ENCODE measurements at places on chromosomes 4 and X.

DNA sequence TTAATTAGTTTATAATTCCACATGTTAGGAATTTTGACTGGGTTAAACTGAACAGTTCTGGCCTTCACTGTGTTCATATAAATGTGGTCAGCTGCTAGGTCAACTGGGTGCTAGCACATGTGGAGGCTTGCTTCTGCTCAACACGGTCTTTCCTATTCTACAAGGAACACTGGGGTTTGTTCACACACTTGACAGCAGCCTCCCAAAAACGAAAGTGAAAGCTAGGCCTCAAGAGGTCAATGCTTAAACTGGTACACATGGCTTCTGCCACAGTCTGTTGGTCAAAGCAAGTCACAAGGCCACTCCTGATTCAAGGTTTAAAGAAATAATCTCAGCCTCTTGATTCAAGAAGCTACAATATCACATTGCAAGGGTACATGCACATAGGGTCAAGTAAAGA, 126.5 kb downstream of the QDPR start:
- peak; percentile 9 for DNase-seq

DNA sequence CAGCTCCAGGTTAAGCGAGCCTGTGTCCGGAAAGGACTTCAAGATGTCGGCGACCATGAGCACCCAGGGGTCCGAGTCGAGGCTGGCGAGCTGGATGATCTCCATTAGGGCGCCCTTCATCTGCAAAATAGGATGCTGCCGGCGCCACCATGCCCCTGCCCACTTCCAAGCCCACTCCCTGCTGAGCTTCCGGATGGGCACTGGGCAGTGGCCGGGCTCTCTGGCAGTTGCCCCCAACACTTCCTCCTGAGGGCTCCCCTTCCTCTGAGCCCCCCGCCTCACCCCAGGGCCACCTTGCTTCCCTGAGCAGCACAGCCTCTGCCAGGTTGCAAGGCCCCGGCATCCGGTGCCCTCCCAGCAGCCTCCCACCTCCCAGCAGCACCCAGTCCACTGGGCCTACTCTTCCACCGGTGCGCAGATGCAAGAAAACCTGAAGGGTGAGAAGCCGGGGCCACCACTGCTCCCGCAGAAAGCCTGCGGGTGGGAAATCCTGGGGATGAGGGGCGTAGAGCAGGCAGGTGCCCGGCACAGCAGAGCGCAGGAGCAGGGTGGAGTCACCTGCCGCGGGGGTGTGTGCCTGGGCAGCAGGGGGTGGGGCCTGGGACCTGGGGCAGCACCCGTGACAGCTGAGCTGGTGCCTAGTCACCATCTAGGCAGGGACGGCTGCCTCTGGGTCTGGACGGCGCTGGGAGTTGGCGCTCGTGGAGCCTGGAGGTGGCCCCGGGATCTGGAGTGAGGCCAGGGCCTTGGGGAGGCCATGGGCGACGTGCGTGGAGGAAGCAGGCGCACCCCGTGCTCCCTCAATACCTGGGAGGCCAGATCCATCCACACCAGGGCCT, 17.0 kb downstream of the NELFA start:
- DNase-seq, result peak; percentile 29

DNA sequence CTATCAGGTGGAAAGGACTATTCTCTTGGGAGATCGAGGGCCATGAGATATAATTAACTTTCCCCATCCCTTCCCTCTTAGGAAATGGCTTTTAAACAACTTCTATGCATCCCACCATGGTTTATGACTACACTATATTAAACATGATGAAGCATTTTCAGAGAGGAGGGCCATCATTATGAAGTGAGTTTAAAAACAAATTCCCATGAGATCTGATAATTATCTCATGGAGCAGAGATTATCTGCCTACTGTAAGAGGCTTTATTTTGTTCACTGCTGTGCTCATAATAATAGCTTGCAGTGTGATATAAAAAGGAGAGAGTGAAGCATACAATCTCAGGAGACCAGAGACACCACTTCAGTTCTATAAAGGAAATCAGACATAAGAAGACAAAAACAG, 330.5 kb upstream of the ZFP42 start:
- DNase-seq, result no peak

- peak; percentile 37 for DNase-seq
Observed at GRCh38 chrX:138756234-138756633, 44.7 kb upstream of the FGF13 start.

DNA sequence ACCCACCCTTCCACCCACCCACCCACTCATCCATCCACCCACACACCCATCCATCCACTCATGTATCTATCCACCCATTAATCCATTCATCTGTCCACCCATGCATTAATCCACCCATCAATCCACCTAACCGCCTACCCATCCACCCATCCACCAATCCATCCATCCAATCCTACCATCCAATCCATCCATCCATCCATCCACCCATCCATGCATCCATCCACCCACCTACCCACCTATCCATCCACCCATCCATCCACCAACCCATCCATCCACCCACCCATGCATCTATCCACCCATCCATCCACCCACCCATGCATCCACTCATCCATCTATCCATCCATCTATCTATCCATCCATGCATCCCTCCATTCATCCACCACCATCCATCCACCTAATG, 34.8 kb upstream of the AFAP1 start:
- DNase-seq, result no peak

DNA sequence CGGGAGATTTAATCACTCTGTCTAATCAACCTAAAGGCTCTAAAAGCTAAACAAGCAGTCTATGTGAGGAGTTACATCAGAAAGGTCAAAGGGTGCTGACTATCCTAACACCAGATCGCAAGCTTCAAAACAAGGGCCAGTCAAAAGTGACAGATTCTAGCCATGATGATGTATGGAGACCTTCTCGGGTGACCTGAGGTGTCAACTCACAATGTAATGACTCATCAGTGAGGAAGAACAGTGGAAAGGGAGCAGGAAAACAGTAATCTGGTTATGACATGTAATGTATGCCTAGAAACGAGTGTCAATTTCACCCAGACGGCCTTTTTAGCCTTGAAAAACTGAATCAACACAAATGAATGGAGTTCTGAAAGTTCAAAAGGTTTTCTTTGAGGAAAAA, 375.3 kb downstream of the IDS start:
- peak; percentile 36 for DNase-seq

DNA sequence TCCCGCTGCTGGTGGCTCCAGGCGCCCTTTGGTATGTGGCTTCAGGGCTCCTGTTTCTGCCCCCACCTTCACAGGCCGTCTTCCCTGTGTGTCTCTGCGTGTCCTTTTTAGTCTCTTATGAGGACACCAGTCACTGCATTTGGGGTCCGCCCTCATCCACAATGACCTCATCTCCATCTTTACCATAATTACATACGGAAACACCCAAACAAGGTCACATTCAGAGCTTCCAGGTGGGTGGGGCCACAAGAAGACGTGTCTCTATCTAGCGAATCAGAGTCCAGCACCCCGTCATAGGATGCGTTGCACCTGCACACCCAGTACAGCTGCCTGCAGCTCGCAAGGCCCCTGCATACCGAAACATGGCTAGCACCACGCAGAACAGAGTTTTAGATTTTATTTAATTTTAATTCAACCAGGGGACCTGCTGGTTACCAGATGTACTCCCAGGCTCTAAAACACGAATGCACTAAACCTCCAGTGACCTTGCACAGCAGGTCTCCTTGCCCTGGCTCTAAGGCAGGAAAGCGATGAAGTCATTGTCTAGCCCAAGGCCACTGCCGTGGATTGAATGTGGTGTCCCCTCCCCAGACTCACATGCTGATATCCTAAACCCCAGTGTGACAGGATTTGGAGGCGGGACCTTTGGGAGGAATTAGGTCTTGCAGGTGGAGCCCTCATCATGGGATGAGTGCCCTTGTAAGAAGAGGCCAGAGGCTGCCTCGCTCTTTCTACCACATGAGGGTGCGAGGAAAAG, 30.3 kb downstream of the ABLIM2 start:
- no peak for DNase-seq

- DNase-seq, result no peak
Observed at GRCh38 chrX:31318866-31319265, 247.0 kb upstream of the FTHL17 start.

DNA sequence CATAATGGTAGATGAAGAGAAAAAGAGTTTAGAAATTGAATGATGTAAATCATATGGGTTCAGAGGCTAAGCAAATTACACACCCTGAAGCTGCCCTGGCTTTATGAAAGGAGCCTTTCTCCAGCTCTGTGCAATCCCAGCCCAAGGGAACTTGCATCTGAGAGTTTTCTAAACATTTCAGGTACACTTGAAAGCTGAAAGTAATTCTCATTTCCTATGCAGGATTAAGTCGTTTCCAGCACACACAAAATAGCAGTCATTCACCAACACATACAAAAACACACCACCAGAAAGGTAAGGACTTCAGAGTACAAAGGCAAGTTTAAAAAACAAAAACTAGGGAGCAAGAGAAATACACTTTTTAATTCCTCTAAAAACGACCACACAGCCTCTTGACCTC, 1.7 kb downstream of the PDGFC start:
- DNase-seq, result no peak

GRCh38 chrX:107880054-107880610, 54.5 kb downstream of the MID2 start:
- peak; percentile 40 for DNase-seq

DNA sequence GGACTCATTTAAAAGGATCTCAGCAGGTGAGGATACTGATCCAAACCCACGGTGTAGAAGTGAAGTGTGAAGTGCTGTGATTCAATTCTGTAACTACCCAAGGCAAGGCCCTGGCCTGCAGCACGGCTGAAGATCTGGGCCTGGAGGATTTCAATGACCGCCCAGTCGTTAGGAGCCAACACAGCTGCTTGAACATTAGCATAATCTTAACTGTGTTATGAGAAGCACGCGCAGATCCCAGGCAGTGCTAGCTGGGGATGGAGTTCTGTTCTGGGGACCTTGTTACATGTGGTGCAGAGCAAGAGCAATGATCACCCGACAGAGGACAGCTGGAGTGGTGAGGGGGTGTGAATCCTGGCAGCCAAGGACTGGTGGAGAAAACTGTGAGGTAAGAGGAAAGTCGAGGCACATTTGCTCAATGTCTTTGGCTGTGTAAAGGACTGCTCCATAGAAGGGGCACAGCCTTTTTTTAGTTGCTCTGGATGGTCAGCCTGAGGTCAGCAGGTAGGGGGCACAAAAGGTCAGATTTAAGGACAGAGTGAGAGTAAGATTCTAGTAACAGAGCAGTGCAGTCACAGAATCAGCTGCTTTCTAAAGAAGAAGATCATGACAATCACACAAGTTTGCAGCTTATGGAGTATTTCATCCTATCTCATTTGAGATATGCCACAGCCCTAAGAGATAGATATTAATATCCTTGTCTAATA, 181.8 kb downstream of the DCLK2 start:
- no peak for DNase-seq

- no peak for DNase-seq
Observed at GRCh38 chr4:128456171-128456570, 168.6 kb upstream of the PGRMC2 start.

GRCh38 chr4:142961866-142962265, 115.8 kb upstream of the INPP4B start:
- DNase-seq, result no peak

DNA sequence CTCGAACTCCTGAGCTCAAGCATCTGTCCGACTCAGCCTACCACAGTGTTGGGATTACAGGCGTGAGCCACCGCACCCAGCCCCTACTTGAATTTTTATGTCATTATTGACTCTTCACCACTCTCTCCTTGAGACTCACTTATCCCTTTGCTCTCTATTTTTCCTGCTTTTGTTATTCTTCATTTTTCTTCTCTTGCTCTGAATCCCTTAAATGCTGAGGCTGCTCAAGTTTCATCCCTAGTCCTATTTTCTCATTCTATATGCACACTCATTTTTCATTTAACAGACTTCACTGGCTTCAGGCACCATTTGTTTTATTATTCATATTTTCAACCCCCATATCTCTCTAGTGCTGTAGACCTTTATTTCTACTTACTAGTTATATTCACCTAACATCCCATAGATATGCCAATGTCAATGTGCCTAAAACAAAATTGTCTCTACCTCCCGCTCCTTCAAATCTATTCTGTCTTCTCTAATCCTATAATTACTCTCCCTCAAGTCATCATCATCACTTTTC, 85.7 kb downstream of the APOOL start:
- DNase-seq, result no peak

- peak; percentile 15 for DNase-seq
Observed at GRCh38 chr4:61741327-61742096, 541.4 kb downstream of the ADGRL3 start.

DNA sequence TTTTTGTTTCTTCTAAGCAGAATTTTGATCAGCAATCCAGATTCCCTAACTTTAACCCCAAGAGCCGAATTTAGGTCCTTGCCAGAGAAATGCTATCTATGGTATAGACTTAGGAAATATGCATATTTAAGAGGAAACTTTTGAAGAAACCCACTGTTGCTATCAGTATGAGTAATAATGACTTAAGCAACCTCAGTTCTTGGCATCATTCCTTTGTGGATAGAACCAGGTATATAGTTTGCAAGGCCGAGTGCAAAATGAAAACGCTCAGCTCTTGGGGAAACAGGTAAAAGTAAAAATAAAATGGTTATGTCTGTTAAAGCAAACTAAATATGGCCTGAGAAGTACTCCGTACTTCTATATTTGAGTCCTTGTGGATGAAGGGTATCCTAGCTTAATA, 78.1 kb downstream of the ARSF start:
- DNase-seq, result no peak

DNA sequence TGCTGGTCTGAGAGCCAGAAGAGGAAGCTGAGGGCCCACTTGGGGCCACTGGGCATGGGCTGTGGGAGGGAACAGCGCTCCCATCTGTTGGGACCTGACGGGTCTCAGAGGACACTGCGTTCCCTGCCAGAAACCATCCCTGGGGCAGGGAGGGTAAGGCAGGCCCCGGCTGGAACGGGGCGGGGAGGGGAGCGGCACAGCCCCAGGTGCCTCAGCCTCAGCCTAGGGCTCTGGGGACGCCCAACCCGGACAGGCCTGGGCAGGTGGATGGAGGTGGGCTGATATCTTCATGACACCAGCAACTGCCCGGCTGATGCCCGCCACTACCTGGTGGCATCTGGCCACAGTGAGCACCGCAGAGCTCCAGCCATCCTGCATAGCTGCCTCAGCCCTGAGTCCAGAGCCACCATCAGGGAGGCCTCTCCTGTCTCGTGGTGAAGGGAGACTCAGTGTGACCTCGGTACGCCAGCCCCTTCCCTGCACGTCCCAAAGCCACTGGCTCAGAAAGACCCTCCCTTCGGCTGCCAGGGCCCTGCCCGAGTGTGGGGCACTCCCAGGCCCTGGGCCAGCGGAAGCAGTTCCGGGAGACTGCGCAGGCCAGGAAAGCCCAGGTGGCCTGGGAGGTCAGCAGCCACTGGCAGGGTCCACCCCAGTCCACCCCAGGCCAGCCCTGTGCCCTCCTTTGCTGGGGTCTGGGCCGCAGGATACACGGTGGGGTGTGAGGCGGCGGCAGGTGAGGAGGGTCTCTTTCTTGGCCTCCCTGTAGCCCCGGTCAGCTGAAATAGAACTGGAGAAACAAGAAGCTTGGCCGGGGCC, 34.6 kb upstream of the FGFR3 start:
- peak; percentile 35 for DNase-seq

DNA sequence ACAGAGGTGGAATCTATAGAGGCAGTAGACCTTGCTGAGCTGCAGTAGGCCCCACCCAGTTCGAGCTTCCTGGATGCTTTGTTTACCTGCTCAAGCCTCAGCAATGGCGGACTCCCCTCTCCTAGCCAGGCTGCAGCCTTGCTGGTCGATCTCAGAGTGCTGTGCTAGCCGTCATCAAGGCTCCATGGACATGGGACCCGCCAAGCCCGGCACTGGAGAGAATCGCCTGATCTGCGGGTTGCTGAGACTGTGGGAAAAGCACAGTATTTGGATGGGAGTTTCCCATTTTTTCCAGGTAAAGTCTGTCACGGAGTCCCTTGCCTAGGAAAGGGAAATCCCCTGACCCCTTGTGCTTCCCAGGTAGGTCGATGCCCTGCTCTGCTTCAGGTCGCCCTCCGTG, 124.8 kb upstream of the KLF8 start:
- DNase-seq, result no peak

GRCh38 chrX:54325077-54325476, 32.8 kb downstream of the WNK3 start:
- no peak for DNase-seq

Measured in mammary epithelial cell (primary cell).